ENCODE measurements at places on chromosomes 3 and 15.

DNA sequence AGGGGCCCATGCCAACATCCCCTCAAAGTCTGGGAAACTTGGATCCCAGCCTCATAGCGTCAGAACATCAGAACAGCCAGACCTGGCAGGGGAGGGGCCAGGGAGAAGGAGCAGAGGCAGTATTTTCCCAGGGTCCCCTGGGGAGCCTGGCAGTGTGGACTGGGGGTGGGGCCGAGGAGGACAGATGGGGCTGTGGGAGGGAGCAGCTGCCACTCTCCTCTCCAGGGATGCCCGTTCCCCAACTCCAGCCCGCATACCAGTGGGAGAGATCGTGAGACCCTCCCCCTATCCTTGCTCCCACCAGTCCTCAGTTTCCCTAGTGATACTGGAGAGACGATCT is 6.5 kb upstream of the DNAJB8 start:
- peaks cover 80% of the 10 kb centered on the region for H3K27me3 ChIP-seq
- no peak overlapping the region for H3K4me3 ChIP-seq
- DNase-seq: no peak
- H3K36me3 ChIP-seq: no peaks in the 10 kb centered on the region

GRCh38 chr15:95267481-95267880 is 1036.1 kb downstream of the MCTP2 start:
- no peaks in the 10 kb centered on the region for H3K36me3 ChIP-seq
- no peak for DNase-seq

DNA sequence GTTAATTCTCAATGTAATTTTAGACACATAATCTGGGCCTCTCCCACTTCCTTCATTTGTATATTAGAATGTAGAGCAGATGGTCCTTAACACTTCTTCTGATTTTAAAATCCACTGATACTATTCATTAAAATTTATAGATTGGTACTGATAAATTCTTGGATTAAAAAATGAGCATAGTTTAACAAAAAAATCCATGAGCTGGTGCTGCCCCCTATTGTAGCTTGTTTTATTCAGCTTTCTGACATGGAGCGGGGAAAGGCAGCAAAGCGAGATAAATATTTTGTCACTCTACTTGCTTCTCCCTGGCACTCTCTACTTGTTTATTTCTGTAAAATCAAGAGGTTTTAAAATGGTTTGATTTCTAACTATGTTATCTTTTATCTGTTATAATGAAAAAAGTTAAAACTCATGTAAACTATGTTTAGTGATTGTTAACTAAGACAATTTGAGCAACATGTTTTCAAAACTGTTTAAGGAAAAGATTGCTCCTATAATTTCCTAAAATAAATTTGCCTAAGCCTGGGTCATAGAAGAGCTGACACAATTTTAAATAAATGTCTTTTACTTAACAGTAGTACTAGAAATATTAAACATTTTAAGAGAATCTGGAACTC is 26.5 kb upstream of the PLOD2 start:
- H3K4me3 ChIP-seq: no peak overlapping the region
- H3K36me3 ChIP-seq: no peaks in the 10 kb centered on the region
- no peak for DNase-seq
- no peaks in the 10 kb centered on the region for H3K4me1 ChIP-seq
- no peaks in the 10 kb centered on the region for H3K27me3 ChIP-seq
- no peak overlapping the region for H3K27ac ChIP-seq

- H3K27me3 ChIP-seq: peaks cover 50% of the 10 kb centered on the region
- H3K27ac ChIP-seq: no peak overlapping the region
- H3K4me1 ChIP-seq: peaks cover 13% of the 10 kb centered on the region
These were observed 730 bp upstream of the RORA start for GRCh38 chr15:61229883-61230180.

- no peaks in the 10 kb centered on the region for H3K4me1 ChIP-seq
- H3K27ac ChIP-seq: no peak overlapping the region
- no peaks in the 10 kb centered on the region for H3K27me3 ChIP-seq
- no peak overlapping the region for H3K4me3 ChIP-seq
- H3K36me3 ChIP-seq: no peaks in the 10 kb centered on the region
- DNase-seq: no peak
These were observed 36.4 kb upstream of the TMEM45A start for GRCh38 chr3:100455841-100456550.

DNA sequence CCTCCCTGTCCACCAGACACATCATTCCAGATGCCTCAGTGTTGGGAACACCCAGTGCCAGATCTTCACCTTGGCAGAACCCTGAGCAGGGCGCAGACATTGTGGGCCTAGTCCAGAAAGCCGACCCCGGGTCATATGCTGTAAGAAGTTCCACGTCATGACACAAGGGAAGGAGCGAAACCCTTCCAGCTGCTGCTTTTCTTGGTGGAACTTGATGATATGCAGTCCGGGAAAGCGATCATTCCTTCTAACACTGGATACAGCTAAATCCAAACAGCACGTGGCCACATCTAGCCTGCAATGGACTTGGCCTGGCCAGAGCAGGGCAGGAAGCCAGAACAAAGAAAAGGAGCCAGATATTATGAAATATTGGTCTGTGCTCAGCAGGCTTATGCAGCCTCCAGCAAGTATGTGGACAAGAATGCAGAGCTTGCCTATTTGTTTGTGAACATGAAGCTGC is 22.0 kb downstream of the GASK1A start:
- H3K36me3 ChIP-seq: no peaks in the 10 kb centered on the region
- H3K4me3 ChIP-seq: no peak overlapping the region
- H3K27ac ChIP-seq: no peak overlapping the region
- H3K4me1 ChIP-seq: peaks cover 15% of the 10 kb centered on the region
- peak; percentile 77 for DNase-seq
- H3K27me3 ChIP-seq: peaks cover 4% of the 10 kb centered on the region

- no peak for DNase-seq
- H3K36me3 ChIP-seq: peaks cover 46% of the 10 kb centered on the region
- H3K4me1 ChIP-seq: peaks cover 18% of the 10 kb centered on the region
- no peak overlapping the region for H3K4me3 ChIP-seq
These were observed 32.2 kb downstream of the PTPN23 start for GRCh38 chr3:47412842-47413520.

DNA sequence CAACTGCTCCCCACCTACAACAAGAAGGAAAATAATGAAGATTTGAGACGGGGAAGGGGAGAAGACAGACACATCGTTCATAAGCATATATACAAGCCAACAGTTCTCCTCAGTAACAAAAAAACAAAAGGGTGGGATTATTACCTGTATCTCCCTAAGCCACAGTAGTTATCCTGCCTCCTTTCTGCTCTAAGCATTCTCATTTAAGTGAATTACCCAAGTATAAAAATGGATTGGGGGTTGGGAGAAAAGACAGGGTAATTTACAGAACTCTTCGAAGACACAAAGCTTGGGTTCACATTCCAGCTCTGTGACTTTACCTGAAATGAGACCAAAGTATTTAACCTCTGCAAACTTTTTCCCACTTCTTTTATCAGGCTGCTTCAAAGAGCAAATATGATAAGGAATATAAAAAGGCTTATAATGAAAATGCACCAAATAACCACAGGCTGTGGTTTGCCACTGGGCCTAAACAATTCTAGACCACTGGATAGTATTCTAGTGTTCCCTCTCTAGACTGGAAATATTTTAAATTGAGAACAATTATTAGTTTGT is 64.4 kb downstream of the UACA start:
- no peak for DNase-seq
- H3K4me3 ChIP-seq: no peak overlapping the region

GRCh38 chr3:170602556-170602955 is 16.7 kb upstream of the SLC7A14 start:
- peaks cover 15% of the 10 kb centered on the region for H3K4me1 ChIP-seq
- no peaks in the 10 kb centered on the region for H3K27me3 ChIP-seq
- H3K27ac ChIP-seq: no peak overlapping the region
- no peak overlapping the region for H3K4me3 ChIP-seq
- no peak for DNase-seq
- no peaks in the 10 kb centered on the region for H3K36me3 ChIP-seq

DNA sequence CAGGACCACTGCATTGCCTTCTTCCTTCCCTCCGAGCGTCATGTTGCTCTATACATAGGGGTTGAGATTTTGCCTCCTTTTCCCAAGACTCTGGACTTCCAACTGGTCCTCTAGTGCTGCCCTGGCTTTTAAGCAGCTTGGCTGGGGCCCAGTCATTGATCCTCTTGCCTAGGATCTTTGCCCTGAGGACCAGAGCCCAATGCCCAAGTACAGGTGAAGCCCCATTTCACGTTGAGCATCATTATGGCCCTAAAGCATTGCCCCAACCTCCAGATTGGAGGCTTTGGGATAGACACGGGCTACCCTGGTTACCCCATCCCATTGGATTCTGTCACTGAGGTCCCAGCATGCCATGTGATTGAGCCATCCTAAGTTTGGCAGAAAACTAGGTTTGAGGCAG is 47.7 kb downstream of the CYP19A1 start:
- H3K27ac ChIP-seq: no peak overlapping the region
- DNase-seq: no peak
- no peaks in the 10 kb centered on the region for H3K36me3 ChIP-seq
- H3K4me1 ChIP-seq: peaks cover 43% of the 10 kb centered on the region
- H3K4me3 ChIP-seq: no peak overlapping the region

DNA sequence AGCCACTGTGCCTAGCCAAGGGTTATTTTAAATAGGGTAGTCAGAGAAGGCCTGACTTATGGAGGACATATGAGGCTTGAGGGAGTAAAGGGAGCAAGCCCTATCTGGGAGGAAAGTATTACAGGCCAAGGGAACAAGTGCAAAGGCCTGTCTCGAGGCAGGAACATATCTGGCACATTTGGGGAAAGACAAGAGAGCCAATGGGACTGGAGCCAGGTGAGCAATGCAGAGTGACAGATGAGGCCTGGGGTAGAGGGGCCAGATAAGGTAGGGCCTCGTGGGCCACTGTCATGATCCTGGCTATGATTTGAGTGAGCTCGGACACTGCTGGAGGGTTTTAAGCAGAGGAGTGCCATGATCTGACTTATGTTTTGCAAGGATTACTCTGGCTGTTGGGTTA is 43.8 kb downstream of the DCP1A start:
- no peak overlapping the region for H3K4me3 ChIP-seq
- no peaks in the 10 kb centered on the region for H3K4me1 ChIP-seq
- H3K27me3 ChIP-seq: no peaks in the 10 kb centered on the region
- no peak overlapping the region for H3K27ac ChIP-seq
- no peak for DNase-seq

GRCh38 chr15:85785887-85786780 is 8.6 kb downstream of the KLHL25 start:
- peaks cover 64% of the 10 kb centered on the region for H3K4me1 ChIP-seq
- H3K4me3 ChIP-seq: peak overlapping the region; percentile 11
- peak; percentile 79 for DNase-seq
- H3K36me3 ChIP-seq: no peaks in the 10 kb centered on the region
- H3K27me3 ChIP-seq: no peaks in the 10 kb centered on the region

DNA sequence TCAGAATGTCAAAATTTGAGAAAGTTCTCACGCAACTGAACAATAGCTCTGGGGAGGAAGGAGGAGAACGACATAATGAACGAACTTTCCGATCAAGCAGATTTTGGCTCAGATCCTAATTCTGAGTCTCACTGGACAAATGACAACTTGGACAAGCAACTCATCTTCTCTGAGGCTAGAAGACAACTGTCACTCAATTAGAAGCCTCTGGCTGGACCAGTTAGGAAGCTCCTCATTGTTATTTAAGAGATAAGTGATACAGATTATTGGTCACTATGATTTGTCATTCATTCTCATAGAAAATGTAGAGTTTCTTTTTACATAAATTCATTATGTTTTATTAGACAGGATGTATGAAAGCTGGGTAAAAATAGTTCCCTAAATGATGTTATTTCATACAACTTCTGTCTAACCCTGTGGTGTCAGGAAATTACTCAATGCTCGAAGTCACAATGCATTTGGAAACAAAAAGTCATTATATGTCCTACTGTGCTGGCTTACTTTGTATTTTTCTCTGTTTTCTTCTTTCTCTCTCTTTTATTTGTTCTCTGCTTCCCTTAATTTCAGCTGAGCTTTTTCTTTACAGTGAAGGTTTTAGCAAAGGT is 11.0 kb upstream of the C3orf49 start:
- peaks cover 16% of the 10 kb centered on the region for H3K4me1 ChIP-seq
- no peak overlapping the region for H3K4me3 ChIP-seq
- no peaks in the 10 kb centered on the region for H3K27me3 ChIP-seq
- H3K27ac ChIP-seq: no peak overlapping the region
- H3K36me3 ChIP-seq: no peaks in the 10 kb centered on the region
- no peak for DNase-seq

Data from HepG2 (cell line).